ENCODE measurements at places on chromosomes 6 and 20.

DNA sequence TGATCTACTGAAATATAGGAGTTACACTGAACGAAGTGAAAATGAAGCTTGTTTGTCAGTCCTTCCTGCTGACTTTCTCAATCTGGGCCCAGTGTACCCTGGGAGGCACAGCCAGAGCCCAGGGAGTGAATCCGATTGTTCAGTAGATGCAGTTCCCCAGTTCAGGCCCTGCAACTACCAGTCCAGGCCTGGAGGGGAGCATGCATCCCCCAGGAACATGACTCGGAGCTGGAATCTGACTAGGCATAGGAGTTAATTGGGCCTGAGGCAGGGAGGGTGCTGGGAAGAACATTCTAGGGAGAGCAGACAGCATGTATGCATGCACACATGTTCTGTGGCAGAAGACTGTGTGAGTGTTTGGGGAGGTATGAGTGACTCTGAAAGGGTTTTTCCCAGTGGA is 42.1 kb downstream of the PHACTR3 start:
- no peak for DNase-seq

DNA sequence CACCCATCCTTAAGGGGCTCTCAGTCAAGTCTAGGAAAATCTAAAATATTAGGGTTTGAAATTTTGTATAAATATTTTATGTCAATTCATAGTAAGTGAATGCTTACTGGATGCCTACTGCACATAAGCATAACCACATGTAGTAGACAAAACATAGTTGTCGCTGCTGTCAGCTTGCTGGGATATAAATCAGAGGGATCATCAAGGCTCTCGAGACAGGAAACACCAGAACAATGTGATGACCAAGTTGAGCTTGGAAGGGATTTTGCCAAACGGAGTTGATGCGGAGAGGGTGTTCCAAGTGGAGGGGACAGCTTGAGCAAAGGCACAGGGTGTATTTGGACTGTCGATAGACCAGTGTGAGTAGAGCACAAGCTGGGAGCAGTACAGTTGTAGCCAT is 105.8 kb upstream of the SUPT3H start:
- no peak for DNase-seq

DNA sequence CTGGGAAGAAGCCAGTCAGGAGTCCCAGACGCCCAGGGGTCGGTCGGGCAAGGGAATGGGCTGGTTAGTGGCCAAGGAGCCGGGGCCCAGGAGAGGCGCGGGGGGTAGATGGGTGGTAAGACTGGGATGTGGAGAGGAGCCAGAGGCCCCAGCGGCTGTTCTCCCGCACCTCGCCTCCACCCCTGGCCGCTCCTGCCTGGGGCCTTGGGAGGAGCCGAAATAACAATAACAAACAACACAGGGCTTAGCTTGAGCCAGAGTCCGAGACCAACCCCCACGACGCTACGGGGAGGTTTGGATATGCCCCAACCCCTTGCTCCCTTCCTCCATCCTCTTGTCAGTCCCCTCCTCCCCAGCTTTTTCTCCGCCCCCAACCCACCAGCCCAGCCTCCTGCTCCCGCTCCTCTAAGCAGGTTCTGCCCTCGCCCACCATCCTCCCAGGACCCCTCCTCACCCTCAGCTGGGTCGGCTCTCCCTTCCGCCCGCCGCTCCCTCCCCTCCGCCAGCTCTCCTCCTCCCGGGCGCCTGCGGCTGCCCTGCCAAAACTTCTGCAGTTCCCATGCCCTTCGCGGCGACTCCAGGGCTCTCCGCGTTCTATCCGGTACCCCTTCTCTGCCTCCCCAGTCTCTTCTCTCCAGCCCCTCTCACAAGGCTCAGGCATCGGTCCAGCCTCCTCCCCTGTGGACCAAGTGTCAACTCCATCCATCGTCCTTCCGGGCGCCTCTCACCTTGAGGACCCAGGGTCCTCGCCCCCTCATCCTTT is 1.1 kb downstream of the RNF39 start:
- no peak for DNase-seq

DNA sequence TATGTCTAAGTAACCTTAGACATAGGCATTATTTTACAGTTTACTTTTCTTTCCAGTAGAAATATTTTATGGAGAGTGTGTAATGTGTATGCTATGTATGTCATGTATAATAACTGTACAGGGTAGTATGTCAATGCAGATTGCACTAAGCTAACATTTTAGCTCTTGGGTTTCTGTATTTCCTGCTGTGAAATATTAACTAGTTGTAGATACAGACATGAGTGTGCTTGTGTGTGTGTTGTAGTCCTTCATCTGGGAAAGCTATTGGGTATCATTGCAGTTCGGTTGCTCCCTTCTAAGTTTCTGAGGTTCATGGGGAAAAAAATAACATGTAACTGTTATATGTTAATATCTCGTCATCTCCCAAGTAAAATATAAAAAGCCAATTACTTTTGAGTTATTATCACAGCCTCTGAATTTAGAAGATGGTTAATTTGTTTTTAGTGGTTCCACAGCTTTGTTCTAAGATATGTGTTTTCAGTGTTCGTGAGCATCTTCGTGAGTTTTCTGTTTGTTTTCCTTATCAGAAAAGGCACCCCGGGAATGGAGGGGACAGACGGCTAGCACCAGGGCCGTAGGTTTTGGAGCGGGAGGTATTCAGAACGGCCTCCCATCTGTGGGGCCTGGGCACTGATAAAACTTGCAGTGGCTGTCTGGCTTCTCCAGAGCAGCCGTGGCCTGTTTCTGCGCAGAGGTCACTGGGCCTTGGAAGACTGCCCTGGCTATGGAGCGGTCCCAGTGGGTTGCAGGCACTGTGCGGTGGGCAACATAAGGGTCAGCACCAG is 215.0 kb downstream of the ARID1B start:
- peak; percentile 52 for DNase-seq

- no peak for DNase-seq
Measured at GRCh38 chr6:160174681-160175080, 53.1 kb downstream of the SLC22A1 start.

GRCh38 chr6:170253910-170254269 is 37.0 kb downstream of the DLL1 start:
- DNase-seq = no peak

DNA sequence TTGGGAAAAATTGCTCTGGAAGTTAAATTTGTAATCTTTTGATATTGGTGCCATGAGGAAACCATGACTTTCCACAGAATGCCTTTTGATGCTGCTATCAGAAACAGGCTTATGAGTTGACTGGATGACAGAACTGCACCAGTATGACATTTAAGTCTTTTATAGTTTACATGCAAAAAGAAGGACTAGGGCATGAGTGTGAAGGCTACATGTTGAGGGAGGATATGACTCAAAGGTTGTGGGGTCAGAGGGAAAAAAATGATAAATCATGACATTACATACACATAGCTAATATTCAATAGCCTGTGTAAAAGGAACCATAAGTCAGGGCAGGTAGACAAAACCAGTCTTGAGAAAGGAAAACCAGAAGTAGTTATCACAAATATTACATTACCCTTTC is 182.2 kb downstream of the COL12A1 start:
- DNase-seq = no peak

- DNase-seq = no peak
Measured at GRCh38 chr6:35330541-35331119, 11.7 kb upstream of the PPARD start.

DNA sequence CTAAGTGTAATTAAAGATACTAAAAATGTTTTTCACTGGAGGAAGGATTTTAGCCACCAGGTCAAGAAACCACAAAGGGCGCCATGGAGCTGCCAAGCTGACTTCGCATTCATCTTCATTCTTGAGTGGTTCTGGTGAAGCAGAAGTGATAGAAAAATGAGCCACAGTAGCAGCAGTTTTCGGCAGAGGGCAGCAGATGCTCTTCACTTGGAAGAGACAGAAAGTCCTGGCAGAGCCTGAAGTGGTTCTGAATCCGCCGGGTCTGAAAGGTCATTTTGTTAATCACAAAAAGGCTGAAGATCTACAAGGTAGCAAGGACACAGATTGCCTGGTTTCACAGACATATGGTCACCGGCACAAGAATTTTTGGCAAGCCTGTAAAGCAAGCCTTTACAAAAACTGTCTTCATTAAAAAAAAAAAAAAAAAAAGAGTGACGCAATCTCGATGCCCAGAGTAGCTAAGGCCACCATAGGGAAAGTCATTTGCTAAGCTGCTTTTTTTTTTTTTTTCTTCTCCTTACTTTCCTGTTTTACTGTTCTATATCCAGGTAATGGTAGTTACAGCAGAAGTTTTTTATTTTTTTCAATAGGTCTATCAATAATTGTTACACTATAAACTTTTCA is 345.1 kb upstream of the AGPAT4 start:
- DNase-seq = no peak

DNA sequence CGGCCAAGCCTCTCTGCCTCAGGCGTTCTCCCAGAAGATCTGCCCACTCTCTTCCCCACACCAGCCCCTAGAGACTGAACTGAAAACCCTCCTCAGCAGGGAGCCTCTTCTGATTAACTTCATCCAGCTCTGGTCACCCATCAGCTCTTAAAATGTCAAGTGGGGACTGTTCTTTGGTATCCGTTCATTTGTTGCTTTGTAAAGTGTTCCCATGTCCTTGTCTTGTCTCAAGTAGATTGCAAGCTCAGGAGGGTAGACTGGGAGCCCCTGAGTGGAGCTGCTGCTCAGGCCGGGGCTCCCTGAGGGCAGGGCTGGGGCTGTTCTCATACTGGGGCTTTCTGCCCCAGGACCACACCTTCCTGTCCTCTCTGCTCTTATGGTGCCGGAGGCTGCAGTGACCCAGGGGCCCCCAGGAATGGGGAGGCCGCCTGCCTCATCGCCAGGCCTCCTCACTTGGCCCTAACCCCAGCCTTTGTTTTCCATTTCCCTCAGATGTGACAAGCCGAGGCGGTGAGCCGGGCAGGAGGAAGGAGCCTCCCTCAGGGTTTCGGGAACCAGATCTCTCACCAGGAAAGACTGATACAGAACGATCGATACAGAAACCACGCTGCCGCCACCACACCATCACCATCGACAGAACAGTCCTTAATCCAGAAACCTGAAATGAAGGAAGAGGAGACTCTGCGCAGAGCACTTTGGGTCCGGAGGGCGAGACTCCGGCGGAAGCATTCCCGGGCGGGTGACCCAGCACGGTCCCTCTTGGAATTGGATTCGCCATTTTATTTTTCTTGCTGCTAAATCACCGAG is 14.2 kb downstream of the VEGFA start:
- DNase-seq = no peak

GRCh38 chr20:14259689-14260088 is 77.7 kb downstream of the FLRT3 start:
- DNase-seq = no peak

All from large intestine (tissue), 12 donors.